Amygdala (tissue), 56 donors: ENCODE measurements at places on chromosomes 6 and 20.

GRCh38 chr6:111713236-111713635 lies 107.6 kb upstream of the TRAF3IP2 start:
- no peak for DNase-seq

GRCh38 chr6:109782491-109782999 lies 91.4 kb downstream of the FIG4 start:
- DNase-seq: no peak

DNA sequence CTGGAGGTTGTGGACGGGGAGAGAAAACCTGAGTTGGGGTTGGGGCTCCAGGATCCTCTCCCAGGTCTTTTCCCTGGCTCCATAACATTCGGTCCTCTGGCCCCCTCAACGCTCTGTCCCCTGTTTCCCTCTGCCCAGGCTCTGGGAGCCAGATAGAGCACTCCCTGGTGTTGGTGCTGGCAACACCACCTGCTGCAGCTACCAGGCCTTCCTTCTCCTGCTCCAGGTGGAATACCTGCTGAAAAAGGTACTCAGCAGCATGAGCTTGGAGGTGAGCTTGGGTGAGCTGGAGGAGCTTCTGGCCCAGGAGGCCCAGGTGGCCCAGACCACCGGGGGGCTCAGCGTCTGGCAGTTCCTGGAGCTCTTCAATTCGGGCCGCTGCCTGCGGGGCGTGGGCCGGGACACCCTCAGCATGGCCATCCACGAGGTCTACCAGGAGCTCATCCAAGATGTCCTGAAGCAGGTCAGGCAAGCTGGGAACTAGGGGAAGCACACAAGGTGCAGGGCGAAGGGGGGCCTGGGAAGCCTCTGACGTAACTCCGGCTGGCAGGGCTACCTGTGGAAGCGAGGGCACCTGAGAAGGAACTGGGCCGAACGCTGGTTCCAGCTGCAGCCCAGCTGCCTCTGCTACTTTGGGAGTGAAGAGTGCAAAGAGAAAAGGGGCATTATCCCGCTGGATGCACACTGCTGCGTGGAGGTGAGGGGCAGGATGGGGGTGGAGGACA lies 14.6 kb downstream of the DEF6 start:
- no peak for DNase-seq

DNA sequence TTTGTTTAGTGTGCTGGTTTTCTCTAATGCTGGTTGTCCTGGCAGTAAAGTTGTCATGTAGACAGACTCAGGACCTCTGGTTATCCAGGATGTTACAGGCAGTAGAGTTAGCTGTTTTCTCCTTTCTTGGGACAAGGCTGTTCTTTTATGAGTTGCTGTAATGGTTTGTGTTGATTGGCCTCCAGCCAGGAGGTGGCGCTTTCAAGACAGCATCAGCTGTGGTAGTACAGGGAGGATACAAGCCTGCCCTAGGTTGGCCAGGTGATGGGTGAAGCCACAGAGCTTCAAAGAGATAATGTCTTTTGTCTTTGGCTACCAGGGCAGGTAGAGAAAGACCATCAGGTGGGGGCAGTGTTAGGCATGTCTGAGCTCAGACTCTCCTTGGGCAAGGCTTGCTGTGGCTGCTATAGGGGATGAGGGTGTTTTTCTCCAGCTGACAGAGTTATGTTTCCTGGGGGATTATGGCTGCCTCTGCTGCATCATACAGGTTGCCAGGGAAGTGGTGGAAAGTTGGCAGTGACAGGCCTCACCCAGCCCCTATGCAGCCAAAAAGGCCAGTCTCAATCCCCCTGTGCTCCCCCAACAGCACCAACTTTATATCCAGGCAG lies 127.2 kb upstream of the TAB2 start:
- no peak for DNase-seq

- DNase-seq: no peak
Measured at GRCh38 chr6:128343706-128344105, 176.7 kb downstream of the PTPRK start.

- no peak for DNase-seq
Measured at GRCh38 chr6:394641-395289, 3.2 kb downstream of the IRF4 start.

DNA sequence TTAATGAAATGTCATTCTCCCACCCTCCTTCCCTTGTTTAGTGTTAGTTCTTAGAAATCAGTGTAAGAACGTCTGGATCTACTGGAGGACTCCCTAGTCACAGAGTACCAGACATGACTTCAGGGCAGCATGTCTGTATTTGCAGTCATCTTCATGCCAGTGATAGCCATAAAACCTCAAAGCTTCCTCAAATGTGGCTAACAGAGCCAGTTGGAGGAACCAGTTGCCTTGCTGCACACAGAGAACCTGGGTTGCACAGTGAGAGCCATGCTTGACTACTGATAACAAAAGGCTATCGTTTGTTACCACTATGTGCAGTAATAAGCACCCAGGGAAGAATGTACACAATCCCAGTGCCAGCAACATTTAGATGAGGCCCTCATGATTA lies 20.1 kb downstream of the NT5E start:
- DNase-seq: no peak

GRCh38 chr6:149059557-149059956 lies 258.0 kb upstream of the TAB2 start:
- DNase-seq: no peak

DNA sequence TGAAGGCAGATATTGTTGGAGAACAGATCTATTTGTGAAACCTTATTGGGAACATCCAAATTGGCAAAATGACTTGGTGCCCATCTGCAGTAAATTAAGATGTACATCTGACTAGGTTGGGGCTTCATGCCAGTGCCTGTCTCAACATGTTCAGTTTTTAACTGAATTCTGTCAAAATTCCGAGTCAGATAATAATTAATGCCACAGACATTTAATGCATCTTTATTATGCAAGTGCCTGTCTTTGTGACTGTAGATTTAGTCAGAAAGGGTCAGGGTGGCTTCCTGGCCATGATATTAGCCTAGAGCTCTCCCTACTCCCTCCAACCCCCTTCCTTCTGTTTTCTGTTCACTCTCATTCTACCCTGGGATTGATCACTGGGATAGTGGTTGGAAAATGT lies 199.3 kb upstream of the FLRT3 start:
- DNase-seq: no peak

DNA sequence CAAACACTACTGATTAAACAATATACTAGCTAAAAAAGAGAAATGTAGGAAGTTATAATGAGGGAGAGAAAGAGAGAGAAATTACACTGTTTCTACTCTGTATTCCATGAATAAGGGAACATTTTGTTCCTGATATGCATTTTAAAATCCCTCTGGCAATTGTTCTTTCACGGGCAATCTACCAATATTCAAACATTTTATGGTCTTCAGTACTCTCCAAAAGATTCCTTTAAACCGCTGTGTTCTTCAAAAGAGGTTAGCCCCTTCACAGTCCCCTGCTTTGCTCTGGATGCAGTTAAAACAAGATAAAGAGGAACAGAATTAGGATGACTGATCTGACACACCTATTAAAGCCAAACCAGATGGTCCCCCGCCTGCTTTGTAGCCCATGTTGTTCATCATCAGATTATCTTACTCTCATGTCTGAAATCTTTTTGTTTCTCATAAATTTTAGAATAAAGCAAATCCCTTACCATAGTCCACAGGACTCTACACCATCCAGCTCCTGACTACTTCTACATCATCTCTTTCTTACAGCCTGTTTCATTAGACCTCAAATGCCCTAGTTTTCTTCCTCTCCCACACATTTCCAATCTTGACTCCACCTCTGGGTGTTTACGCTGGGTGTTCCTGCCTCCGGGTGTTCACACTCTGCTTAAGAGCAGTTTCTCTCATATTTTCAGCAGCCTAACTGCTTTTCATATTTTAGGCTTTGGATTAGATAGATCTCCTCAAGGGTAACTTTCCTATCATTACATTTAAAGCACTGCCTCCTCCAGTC lies 399.7 kb downstream of the COL12A1 start:
- no peak for DNase-seq

DNA sequence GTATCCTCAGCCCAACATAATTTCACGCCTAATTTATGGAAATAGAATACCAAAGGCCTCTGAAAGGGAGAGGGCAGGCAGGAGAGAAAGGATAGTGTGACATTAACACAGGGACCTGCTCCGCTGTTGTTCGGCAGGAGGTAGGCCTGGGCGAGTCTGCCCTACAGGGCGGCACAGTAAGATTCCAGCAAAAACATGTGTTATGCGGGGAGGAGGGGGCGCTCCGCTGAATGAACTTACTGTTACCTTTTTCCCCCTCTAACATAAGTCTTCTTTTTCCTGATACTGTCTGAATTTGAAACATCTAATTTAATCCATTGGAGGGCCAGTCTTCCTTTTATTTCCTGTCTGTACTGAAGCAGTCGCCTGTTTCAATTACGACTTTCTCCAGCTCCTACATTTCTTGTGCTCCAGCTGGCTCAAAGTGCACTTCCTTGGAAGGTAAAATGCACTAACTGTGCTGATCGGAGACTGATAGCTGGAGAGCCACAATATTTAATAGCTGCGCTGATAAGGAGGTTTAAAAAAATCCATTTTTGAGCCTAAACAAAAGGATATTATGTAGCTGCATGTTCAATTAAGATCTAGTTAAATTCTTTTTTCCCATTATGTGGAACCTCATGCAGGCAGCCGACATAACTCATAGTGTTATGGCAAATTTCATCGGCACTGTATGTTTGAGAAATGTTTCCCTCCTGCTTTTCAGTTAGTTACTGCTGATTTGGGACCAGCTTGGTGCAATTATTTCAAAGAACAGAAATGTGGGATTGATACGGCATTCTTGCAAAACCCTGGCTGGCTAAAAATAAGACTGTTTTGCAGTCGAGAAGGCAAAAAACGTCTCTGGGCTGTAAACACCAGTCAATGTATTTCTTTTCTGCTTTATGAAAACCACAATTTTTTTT lies 193.0 kb downstream of the FOXC1 start:
- DNase-seq: no peak

DNA sequence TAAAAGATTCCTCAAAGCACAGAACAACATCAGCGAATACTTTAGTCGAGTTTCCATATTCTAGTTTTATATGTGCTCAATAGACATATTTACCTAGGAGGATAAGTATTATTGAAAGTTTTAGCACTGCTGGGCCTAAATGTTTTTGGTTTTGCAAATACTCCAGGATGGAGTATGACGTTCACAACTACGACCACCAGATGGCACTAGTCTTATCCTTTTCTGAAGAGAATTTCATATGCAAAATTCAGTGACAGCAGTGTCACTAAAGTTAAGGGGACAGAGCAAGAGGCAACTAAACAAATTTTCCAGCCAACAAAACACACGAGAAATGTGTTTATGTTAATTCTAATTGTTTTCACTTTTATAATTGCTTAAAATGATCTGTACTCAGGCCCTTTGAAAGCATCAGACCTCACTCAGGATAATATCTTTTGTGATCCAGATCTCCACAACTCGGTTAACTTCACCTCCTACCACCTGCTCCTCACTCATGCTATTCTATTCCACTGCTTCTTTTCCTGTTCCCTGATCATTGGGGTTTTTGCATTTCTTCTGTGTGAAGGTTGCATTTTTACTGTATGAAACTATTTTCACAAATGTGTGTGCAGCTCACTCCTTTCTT lies 220.8 kb downstream of the TRDN start:
- peak; percentile 24 for DNase-seq

GRCh38 chr6:80129485-80129884 lies 23.0 kb downstream of the BCKDHB start:
- no peak for DNase-seq

DNA sequence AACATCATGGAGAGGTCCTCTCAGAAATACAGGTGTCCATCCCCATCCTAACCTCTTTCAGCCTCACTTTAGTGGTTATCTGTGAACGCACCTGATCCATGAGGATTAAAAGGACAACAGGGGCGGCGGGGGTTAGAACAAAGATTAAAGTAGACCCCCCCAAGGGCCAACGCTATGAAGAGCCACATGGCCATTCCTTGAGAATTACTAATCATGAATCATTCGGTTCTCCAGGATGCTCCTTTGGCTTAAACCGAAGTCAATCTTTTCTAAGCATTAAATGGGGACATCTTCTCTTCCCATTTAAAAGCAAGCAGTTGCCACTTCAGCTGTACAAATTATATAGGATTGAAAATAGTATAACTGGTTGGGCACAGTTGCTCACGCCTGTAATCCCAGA lies 212.4 kb downstream of the GMPR start:
- no peak for DNase-seq

- no peak for DNase-seq
Measured at GRCh38 chr20:59309218-59309617, 8.8 kb downstream of the EDN3 start.

DNA sequence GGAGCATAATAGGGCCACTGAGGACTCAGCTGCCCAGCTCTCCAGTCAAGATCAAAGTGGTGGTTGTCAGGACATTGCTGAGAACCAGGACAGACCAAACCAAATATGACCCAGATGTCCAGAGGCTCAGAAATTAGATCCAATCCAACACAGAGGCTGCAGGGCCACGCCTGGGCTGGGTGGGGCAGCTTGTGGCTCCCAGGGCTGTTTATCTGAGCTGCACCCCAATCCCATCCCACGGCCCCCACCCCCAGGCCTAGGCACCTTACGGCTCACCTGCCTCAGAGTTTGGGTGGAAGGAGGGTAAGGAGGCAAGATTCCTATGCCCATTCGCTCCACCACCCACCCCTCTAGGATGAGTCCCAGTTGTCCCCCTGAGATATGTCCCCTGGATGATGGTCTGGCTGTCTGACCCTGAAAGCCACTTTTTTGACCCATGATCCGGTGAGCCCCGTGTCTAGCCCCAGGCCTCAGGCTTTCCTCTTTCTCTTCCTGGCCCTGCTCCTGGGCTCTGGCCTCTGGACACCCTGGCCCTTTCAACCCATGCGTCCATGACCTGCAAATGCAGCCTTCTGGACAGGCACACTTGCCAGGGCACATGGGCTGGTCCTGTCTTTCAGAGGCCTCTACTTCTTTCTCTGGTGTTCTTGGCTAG lies 40.0 kb downstream of the CPXM1 start:
- DNase-seq: no peak

DNA sequence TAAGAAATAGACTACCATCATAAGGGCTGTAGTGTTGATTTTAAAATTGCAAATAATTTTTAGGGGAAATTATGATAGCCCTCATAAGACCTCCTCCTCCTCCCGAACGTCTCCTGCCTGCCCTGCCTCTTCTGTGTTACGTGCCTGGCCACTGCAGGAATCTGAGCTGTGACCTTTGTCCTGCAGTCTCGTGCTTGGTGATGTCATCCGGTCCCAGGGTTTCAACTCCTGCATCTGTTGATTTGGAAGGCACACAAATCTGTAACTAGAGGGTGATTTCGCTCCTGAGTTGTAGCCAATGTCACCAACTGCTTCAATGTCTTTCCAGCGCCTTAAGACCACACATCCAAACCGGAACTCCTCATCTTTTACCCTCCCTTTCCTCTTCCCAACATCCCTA lies 163.2 kb downstream of the AIG1 start:
- no peak for DNase-seq

- DNase-seq: no peak
Measured at GRCh38 chr20:38700141-38700540, 24.1 kb upstream of the SLC32A1 start.

GRCh38 chr6:155257796-155258195 lies 6.0 kb upstream of the CLDN20 start:
- no peak for DNase-seq

- DNase-seq: no peak
Measured at GRCh38 chr6:129667621-129668020, 42.4 kb downstream of the ARHGAP18 start.

DNA sequence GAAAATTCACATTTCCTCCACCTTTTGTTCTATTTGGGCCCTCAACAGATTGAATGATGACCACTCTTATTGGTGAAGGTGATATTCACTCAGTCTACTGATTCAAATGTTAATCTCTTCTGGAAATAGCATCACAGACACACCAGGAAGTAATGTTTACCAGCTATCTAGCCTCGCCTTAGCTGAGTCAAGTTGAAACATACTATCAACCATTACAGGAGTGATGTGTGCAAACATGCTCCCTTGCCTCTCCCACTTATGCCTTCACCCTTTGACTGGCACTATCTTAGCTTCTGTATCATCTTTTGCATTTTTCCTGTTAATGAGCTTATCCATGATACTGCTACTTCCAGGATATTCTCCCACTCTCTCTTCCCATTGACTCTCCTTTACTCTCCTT lies 191.9 kb downstream of the CENPW start:
- DNase-seq: no peak
